ENCODE measurements at places on chromosomes 1 and 21. TPM values are rescaled to one million over a fixed set of nuclear protein-coding genes. Genes with fewer than 3 reads are reported as not detected.

DNA sequence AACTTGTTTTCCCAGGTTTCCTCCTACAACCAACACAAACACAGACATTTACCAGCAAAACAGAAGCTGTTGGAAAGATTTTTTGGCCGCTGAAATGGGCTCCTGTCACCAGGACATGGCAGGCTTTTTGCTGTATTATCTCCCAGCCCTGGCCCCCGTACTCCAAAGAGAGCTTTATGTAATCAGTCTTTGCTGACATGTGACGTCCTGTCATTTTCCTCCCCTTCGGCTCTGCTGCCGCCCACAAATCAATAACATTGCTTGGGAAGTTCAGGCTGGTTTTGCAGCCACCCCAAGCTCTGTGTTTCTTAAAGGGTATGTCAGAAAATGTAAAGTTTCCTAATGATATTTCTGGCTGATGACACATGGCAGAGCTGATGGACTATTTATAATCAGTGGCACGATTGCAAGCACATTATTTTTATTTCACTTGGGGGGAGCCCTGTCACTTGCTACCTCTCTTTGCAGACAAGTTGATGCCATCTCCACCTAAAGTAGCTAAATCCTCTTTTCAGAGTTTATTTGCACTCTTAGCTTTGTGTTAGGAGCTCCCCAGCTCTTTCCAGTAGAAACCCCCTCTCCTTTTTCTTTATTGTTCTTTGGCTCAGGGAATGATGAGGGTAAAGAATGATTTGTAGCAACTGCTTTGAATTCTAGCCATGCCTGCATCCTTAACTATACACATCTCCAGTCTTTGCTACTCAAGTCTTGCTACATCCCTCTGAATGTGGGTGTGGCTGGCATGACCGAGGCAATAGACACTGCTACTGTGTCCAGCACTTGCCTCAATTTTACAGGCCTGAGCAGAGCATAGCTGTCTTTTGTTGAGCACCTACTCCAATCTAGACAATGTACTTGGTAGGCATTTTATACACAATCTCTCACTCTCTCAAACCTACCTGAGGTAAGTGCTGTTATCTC lies 67.3 kb downstream of the ELAVL4 start:
- DNase-seq, result no peak

CYB5RL gene
- 3.9 TPM for total RNA-seq

DNA sequence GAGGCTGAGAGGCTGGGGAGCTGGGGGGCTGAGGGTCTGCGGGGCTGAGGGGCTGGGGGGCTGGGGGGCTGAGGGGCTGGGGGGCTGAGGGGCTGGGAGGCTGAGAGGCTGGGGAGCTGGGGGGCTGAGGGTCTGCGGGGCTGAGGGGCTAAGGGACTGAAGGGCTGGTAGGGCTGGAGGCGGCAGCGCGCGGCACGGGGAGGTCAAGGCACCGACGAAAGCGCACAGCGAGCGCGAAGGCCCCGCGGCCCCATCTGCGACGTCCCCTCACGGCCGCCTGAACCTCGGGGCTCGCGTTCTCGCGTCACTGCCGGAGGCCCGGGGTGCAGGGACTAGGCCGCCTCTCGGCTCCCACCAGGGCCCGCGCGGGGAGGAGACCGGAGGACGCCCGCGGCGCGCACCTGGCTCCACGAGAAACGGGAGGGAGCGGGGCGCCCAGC lies 356 bp downstream of the INTS11 start:
- DNase-seq, result no peak

DNA sequence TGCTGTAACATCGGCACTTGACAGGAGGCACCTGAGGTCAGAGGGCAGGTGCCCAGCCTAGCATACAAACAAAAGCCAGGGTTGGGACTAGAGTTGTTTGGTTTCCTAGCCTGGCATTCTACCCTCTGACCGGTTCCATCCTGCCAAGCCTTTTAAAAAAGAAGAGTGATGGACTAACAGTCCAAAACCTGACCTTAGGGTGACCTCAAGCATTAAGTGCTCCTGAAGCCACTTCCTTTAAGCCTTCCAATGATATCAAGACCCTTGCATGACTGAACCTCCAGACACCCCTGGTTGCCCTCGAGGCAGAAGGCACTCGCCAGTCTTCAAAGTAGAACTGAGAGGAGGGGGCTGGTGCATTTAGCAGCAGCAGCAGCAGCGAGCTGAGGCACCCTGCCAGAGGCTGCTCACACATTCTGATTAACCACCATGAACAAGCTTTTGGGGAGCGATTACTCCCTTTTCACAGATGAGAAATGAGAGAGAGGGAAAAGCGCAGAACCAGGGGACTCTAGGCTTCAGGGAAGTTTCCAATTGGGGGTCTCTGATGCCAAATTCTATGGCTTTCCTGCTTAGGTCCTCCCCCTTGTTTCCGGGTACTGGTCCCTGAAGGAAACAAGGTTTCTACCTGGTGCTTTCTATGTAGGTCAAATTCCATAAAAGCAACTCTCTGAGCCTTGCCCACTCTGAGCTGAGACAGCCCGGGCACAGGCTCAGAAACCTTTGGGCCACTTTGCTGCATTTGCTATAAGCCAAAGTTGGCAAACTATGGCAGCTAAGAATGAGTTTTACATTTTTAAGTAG lies 9.2 kb downstream of the SLC2A1 start:
- DNase-seq, result no peak

DNA sequence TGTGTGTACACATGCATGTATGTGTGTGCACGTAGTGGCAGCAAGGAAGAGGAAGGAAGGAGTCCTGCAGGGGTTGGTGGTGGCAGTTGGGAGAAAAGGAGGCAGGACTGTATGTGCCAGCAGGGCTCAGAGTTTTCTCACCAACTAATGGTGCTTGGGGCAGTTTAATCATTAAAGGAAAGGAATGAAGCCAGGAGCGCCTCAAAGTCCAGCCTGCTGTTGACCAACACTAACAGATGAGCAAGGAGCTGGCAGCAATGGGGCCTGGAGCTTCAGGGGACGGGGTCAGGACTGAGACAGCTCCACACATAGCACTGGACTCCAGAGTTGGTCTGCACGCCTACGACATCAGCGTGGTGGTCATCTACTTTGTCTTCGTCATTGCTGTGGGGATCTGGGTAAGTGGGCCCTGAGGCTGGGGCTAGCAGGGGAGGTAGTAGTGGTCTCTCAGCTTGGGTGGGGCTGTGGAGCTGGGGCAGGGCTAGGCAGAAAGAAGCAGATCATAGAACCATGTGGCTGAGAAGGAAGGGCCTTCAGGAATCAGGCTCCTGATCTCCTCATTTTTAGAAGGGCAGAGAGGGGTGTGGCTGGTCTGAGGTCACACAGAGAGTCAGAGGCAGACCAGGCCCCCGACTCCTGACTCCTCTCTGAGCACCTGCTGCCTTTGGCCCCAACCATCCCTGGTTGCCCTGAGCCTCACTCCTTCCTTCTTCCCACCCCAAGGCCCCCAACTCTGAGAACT lies at the start of gene SLC5A9:
TSS of gene SLC5A9 (plus strand) at position 216 of the 742 bp plus-strand sequence. CDS start at position 237, 21 bp downstream.
- no peak for DNase-seq

- no peak for DNase-seq
These were observed 7.9 kb downstream of the CSDE1 start for GRCh38 chr1:114749835-114750234.

DNA sequence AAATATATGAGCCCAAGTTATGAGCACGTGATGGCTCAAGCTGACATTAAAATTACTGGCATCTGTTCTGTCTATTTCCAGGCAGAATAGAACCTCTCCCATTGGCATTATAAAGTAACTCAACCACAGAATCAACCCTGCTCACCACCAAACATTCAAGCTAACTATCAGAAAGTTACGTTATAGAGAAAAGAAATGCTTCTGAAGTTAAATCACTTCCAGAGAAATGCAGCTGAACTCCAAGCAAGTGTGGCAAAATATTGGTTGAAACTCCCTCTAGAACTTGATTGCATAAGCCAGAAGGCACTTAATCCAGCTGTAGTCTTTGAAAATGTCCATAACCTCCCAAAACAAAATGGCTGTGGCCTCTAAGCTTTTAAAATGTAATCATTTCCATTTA lies 36.2 kb upstream of the UBE2U start:
- DNase-seq, result no peak

- no peak for DNase-seq
These were observed 272.9 kb upstream of the TMEM51 start for GRCh38 chr1:14880456-14881316.

GRCh38 chr1:202812176-202813026 lies 1.6 kb downstream of the PCAT6 start:
- no peak for DNase-seq

DNA sequence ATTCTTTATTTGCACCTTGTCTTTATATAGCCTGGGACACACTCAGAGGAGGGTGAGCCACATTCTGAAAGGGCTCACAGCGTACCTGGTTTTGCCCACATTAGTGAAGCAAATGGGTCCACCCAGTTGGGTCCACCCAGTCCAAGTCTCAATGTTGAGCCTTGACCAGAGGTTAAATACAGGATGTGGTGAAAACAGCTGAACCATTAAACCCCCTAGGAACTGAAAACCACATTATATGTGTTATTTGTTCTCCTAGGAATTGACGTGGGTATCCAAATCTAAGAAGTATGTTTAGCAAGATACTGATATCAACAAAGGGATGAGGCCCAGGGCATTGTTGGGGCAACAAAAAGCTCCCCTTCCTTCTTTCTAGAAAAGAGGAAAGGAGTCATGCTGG lies 83.8 kb downstream of the SETD4 start:
- no peak for DNase-seq

DNA sequence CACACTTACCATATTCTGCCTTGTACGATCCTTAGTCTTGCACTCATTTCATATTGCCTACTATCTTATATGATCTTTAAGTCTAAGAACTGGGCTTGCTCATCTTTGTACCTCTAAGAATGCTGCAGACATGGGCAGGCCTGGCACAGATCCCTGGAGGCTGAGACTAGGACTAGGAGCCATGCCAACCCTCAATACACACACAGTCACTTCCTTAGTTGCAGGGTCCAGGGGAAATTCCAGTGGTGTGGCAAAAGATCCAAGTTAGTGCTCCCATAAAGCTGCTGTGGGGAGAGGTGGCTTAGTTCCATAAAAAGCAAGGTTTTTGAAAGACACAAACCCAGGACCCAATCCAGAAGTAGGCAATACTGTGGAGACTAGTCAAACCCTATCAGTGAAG lies 59.9 kb downstream of the CYYR1 start:
- no peak for DNase-seq

RHD gene
- not detected for total RNA-seq

DNA sequence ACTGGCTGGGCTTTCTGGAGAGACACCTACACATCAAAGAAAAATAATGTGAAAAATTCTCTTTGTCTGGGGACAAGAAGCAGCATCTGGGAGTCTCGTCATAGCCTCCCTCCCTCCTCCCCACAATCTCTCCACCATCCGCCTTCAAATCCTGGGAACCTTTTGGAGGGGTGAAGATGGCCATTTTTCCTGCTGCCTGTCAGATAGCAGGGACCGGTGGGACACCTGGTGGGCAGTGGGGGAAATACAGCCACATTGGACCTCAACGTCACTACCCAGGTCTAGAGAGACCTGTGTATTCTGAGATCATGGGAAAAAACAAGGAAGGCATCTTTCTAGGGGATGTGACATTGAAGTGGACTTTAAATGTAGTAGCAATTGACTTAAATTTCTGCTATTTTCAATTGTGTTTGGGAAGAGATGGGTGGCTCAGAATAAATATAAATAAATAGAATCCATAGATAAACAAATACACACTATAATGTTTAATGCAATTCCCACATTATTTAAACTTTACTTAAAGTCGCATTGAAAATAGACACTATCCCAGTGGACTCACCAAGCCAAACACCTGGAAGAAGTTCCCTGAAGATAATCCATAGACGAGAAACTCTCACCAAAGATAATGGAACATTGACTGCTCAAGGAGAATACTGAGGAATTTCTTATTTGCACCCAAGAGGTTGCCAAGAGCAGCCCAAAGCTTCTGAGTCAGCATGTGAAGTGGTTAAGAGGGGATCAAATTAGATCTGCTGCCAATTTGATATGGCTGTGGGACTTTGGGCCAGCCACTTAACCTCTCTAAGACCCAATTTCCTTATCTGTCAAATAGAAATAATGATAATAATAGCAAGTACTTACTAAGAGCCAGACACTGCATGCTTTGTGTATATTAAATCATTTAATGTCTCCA lies 147.6 kb upstream of the CAMK1G start:
- no peak for DNase-seq

AHDC1 gene
- total RNA-seq, result 51.2 TPM

KIRREL1 gene
- total RNA-seq, result 11.3 TPM

DNA sequence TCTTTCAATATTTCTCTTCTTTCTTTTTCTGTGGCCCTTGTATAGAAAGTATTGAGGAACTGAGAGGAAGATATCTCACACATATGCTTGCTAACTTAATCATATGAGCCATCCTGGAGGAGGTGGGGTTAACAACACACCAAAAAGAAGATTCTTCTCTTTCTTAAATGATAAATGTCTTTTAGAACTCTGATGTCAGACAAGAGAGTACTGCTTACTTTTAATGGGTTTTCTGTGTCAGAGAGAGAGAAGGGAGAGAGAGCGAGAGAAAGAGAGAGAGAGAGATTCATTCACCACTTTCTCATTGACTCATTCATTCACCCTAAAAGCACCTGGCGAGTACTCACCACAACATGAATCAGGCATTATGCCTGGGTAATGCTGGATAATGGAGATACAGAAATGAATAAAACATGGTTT lies 250.3 kb upstream of the SGIP1 start:
- no peak for DNase-seq

DNA sequence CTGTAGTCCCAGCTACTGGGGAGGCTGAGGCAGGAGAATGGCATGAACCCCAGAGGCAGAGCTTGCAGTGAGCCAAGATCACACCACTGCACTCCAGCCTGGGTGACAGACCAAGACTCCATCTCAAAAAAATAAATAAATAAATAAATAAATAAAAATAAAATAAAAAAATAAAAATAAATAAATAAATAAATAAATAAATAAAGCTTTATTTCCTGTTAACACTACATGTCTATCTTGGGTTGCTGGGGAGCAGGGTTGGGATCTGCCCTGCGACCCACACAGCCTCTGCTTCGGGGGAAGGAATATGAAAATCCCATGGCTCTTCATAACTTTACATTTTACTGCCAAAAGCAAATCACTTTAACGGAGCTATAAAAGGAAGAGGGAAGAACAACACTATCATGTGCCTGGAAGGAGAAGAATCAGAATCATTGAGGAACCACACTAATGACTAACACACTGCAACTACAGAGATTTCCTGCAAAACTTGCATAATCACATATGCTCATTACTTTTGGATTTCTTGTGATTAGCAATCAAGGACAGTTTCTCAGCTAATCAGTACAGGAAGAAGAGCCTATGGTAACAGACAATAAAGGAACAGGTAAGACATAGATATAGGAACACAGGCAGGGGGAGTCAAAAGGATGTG lies 72.8 kb upstream of the CD55 start:
- no peak for DNase-seq

GRCh38 chr1:230295367-230295766 lies 130.8 kb downstream of the PGBD5 start:
- no peak for DNase-seq

DNA sequence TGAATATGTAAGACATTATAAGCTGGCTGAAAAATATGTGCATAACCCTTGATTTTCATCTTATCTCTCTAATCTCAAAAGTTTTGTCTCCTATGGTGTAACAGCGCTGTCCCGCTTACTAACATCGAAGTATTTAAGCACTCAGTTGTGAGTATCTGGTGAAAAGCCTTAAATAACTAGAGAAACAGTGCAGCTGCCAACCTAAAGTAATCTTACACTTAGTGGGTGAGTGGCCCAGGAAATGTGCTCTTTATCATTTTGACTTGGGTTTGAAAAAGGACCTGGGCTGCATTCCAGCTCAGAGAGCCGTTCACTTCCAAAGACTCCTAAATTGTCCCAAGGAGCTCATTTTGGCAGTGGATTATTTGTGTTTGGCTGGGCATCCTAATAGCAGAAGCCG lies 225.9 kb downstream of the SPATA17 start:
- DNase-seq, result no peak
